Inflammatory macrophage treated with lipopolysaccharide for 4 hours (primary cell): ENCODE measurements at places on chromosomes 6 and 20.

DNA sequence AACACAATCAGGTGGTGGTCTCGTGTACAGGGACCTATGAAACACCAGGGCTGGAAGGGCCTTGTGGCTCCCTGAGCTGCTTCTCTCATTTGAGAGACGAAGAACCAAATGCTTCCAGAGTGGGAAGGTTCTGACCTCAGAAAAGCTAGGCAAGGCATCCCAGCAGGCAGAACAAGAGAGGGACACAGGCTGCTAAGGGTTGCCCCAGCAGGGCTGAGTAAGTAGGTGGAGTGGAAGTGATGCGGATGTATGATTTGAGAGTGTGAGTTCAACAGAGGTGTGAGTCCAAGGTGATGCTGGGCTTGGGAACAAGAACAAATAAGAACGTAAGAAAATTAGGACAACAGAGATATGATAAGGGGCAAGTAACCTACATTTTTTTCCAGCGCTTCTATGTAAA, 147.8 kb downstream of the BACH2 start:
- DNase-seq = no peak

DNA sequence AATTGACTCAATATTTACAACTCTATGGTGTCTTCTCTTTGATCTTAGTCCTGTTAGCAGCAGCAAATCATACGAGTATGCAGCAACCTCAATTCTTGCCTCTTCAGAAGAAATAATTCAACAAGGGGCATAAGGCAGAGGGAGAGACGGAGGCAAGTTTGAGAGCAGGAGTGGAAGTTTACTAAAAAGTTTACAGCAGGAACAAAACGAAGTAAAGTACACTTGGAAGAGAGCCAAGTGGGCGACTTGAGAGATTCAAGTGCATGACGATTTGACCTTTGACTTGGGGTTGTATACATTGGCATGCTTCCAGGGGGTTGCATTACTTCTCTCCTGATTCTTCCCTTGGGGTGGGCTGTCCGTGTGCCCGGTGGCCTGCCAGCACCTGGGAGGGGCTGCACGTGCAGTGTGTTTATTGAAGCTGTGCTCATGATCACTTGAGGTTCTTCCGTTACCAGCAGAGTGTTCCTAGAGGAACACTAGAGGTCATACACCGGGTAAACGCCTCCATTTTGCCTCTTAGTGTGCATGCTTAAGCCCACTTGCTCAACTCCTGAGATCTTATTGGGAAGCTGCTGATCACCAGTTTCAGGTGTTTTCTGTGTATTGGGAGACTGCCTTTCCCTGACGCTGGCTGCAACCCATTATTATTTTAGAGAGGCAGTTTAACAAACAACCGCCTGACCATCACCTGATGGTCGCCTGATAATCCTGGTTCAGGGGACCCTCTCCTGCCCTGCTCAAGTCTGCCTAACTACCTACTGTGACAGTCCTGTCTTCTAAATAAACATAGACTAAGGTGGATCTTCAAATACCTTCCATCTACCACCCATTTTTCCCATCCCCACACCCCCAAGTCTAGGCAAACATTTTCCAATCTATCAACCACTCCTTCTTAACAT, 172.4 kb upstream of the MYLIP start:
- DNase-seq = no peak

DNA sequence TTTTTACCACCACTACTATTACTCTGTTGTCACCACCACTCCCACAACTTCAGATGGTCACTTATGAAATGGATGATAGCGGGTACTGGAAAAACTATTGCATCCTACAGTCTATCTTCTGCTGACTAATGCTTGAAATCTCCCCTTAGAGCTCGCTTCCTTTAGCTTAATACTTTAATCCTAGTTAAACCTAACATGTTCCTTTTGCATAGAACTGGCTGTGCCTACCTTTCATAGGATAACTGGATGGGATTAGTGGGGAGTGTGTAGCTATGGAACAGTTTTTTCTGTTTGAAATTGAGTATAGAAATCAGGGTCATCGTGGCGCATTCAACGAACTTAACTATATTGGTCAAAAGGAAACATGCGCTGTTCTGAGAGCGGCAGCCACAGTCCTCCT, 294.7 kb downstream of the FARS2 start:
- DNase-seq = no peak

GRCh38 chr20:19835533-19836222, 77.6 kb downstream of the RIN2 start:
- DNase-seq = no peak

- no peak for DNase-seq
Observed at GRCh38 chr6:167104388-167104787, 18.5 kb upstream of the CCR6 start.

DNA sequence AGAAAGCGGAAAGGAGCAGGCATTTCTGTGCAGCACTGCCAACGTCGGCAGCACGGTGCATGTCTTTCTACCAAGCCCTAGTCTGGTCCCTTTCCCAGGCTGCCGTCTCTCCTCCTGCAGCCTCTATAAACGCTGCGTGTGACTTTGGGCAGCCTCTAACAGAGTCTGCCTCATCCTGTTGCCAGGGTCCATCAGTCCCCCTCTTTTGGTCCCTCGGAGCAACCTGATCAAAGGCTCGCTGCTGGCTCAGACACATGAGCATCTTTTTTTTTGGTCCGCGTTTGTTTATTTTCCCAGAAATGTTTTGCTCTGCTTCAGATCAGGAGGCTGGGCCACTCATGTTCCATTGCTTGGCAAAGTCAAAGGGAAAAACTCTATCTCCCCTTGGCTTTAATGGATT, 166.8 kb upstream of the CST7 start:
- no peak for DNase-seq

DNA sequence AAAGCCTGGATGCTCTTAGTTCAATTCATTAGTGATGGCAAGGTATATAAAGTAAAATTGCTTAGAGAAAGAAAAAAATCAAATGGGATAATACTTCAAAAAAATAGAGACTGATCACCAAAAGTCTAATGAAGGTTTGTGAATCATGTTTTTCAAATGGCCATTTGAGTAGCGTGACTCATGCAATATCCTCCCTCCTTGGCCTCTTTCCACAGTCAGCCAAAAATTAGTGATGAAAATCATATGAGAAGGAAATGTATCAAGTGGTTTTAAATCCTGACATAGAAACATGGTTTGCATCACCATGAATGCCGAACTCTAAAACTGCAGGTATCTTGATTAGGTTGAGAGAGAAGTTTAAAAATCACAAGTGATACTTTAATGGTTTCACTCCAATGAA, 1.2 kb upstream of the COL19A1 start:
- no peak for DNase-seq

GRCh38 chr20:12925210-12925755, 83.5 kb upstream of the SPTLC3 start:
- DNase-seq = peak; percentile 72

DNA sequence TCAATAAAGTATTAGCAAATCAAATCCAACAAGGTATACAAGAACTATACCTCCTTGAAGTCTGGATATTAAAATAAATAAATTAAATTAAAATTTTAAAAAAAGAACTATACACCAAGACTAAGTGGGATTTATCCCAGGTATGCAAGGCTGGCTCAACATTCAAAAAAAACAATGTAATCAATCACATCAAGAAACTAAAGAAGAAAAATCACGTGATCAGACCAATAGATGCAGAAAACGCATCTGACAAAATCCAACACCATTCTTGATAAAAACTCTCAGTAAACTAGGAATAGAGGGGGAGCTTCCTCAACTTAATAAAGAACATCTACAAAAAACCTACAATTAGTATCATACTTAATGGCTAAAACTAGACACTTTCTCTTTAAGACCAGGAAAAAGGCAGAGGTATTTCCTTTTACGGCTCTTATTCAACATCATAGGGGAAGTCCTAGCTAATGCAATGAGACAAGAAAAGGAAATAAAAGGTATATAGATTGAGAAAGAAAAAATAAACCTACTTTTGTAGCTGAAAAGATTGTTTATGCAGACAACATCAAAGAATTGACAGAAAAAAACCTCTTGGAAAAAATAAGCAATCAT, 35.0 kb downstream of the RANBP9 start:
- DNase-seq = peak; percentile 31

DNA sequence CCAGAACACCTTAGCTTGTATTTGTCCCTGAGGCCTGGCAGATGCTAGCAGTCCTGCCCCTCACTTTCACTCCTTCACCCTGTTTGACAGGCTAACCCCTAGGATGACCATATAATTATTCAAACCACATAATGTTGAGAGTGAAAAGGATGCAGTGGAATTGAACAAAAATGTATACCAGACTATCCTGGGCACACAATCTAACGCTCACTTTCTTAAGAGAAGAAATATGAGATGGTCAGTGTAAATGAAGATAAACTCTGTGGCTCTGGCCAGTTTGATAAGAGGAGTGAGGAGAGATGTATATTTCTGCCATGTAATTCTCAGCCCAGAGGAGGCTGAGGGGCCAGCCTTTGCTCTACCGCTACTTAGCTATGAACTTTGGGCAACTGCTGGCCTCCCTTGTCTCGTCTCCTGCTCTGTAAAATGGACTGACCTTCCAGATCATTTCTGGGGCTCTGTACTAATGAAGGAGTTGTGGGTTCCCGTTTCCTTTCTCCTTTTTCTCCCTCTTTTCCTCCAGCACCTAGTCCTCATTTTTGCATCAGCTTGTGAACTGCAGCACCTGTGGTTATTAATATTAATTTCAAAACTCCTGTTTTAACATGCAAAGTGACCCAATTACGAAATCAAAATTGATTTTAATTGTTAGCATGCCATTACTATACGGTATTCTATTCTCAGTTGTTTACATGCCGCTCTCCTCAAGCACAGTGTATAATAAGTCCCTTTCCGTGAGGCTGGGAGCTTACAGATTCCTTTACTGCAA, 92.5 kb upstream of the IYD start:
- no peak for DNase-seq

DNA sequence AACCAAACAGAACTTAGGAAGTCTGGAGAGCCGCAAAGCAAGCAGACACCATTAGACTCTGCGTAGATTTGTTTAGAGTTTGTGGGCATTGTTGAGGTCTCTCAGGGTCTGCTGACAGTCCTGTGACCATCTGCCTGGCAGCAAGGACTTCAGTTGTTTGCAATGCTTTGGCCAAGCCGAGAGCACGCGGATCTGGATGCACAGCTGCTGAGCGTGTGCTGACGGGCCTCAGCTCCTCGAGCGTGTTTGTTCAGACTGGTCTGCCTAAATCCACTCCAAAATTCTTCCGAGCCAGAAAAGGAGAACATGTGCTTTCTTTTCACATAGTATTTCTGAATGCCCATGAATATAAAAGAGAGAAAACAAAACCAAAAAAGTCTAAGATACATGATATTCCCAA, 159.0 kb downstream of the ZNF217 start:
- no peak for DNase-seq
